Muscle of arm (tissue), 14 donors: ENCODE measurements at places on chromosomes 2 and 18. TPM values are rescaled to one million over a fixed set of nuclear protein-coding genes. Genes with fewer than 3 reads are reported as not detected.

SLC35F6 gene
- polyA plus RNA-seq: 7.4 TPM

ZNF532 gene
- polyA plus RNA-seq: 69.8 TPM

GRCh38 chr2:33577084-33577483 lies 22.0 kb downstream of the FAM98A start:
- DNase-seq: no peak

DNA sequence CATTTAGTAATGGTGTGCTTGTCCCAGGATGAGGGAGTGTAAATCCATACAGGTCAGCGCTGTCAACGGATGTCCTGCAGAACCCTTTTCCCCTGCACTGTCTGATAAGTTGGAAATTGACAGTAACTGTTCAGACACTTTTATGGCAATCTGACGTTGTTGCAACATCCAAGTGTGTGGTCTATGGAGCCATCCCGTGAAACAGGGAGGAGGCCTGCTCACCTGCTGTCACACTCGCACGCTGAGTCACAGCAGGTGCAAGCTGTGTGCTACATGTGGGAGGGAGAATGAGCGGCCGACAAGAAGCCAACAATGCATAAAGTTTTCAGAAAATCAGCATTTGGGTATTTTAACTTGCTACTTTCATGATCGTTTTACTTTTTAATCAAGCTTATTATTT lies 43.7 kb upstream of the RMDN2 start:
- DNase-seq: no peak
